Left lung (tissue), 14 donors: ENCODE measurements at places on chromosomes 2 and 18. TPM values are rescaled to one million over a fixed set of nuclear protein-coding genes. Genes with fewer than 3 reads are reported as not detected.

DNA sequence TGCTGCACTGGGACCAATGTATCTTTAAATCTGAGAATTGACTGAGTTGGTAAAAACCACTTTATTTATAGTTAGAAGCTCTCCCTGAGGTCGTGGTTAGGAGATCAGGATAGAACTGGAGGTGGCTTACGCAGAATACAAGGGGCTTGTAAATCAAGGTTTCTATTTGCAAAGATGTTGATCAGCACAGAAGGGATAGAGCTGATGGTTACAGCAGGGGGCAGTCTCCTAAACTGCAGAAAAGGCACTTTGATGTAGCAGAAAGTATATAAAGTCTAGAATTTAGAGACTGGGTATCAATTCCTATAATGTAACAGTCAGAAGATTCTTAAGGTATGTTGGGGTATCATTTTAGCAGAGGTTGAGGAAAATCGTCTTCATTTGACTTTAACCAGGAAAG lies 25.2 kb upstream of the ACVR1 start:
- no peak overlapping the region for H3K4me3 ChIP-seq
- no peaks in the 10 kb centered on the region for H3K27me3 ChIP-seq
- no peak for DNase-seq
- peaks cover 14% of the 10 kb centered on the region for H3K4me1 ChIP-seq

The AKAIN1 gene
- not detected for total RNA-seq

The ZBTB7C gene
- total RNA-seq = 7.5 TPM

GRCh38 chr18:14925281-14925709 lies 177.3 kb downstream of the ANKRD30B start:
- H3K36me3 ChIP-seq = no peaks in the 10 kb centered on the region
- no peak for DNase-seq
- H3K27me3 ChIP-seq = no peaks in the 10 kb centered on the region
- no peak overlapping the region for H3K4me3 ChIP-seq
- no peaks in the 10 kb centered on the region for H3K4me1 ChIP-seq
- no peak overlapping the region for H3K27ac ChIP-seq

- H3K36me3 ChIP-seq = no peaks in the 10 kb centered on the region
- peaks cover 7% of the 10 kb centered on the region for H3K27me3 ChIP-seq
- no peaks in the 10 kb centered on the region for H3K4me1 ChIP-seq
- no peak for DNase-seq
- no peak overlapping the region for H3K27ac ChIP-seq
- no peak overlapping the region for H3K4me3 ChIP-seq
Measured at GRCh38 chr2:155727187-155727895, 605.2 kb downstream of the NR4A2 start.

DNA sequence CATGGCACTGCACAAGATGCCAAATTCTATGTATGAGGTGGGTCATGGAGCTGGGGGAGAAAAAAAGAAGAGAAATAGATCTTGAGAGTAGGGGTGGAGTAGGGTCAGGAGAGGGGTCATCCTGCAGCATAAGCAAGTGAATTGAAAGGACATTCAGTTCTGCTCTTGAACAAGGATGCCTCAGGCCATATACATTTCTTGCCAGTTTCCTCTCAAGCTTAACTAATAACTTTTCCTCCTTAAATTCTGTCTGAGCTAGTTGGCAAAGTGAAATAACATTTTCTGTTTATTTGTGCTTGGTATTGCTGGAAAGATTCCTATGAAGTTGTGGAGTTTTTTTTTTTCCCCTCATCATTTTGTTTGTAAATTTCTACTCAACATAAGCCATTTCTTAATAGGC lies 99.0 kb upstream of the LTBP1 start:
- DNase-seq = no peak
- no peak overlapping the region for H3K27ac ChIP-seq
- H3K4me1 ChIP-seq = no peaks in the 10 kb centered on the region
- no peak overlapping the region for H3K4me3 ChIP-seq

- no peaks in the 10 kb centered on the region for H3K27me3 ChIP-seq
- H3K27ac ChIP-seq = no peak overlapping the region
- H3K4me3 ChIP-seq = no peak overlapping the region
Measured at GRCh38 chr2:55173438-55174054, 58.5 kb downstream of the CLHC1 start.

The SAG gene
- not detected for total RNA-seq

The VWA3B gene
- total RNA-seq = 3.5 TPM

GRCh38 chr18:10726198-10727068 lies 200.6 kb downstream of the NAPG start:
- peak overlapping the region; percentile 26 for H3K4me3 ChIP-seq
- no peak for DNase-seq
- no peaks in the 10 kb centered on the region for H3K36me3 ChIP-seq

- no peak for DNase-seq
- no peak overlapping the region for H3K27ac ChIP-seq
- H3K4me3 ChIP-seq = no peak overlapping the region
- no peaks in the 10 kb centered on the region for H3K4me1 ChIP-seq
Measured at GRCh38 chr2:141021109-141021508, 1109.7 kb downstream of the LRP1B start.

DNA sequence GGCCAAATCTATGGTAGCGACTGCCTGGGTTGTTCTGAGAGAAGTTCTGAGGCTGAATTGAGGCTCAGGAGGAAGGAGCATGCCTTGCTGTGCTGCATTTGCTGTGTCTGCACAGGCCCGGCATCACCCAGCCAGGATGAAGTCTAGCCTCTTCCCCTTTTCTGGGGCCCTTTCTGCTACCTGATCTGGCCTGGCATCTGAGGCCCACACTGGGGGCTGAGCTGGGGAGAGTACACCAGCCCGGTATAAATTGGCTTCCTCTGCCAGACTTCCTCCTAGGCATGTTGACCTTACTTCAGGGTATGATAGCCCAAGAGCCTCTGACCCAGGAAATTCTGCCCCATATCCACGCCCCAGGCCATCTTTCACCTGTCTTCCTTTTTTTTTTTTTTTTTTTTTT lies 30.0 kb downstream of the MRPL35 start:
- no peaks in the 10 kb centered on the region for H3K36me3 ChIP-seq
- no peaks in the 10 kb centered on the region for H3K27me3 ChIP-seq
- peaks cover 3% of the 10 kb centered on the region for H3K4me1 ChIP-seq
- no peak overlapping the region for H3K27ac ChIP-seq
- H3K4me3 ChIP-seq = no peak overlapping the region

DNA sequence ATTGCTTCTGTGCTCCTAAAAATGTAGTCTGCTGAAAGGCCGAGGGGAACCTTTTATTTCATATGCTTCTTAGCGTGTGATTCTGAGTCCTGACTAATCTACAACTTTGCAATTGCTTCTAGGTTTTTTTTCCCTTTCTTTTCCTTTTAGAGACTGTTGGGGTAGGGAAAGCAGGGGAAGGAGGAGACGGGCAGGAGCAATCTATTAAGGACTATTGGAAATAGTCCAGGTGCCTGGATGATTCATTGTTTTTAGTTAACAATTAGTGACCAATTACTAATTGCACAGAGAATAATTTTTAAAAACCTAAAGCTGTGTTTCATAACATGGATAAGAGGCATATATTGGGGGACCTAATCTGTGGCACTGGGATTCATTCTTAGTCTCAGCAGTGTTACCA lies 49.4 kb upstream of the STON1 start:
- H3K36me3 ChIP-seq = no peaks in the 10 kb centered on the region
- peak overlapping the region; percentile 47 for H3K27ac ChIP-seq
- no peaks in the 10 kb centered on the region for H3K27me3 ChIP-seq
- no peak overlapping the region for H3K4me3 ChIP-seq

The GPD2 gene
- total RNA-seq = 31.2 TPM

- DNase-seq = no peak
- no peaks in the 10 kb centered on the region for H3K4me1 ChIP-seq
- H3K36me3 ChIP-seq = no peaks in the 10 kb centered on the region
- no peaks in the 10 kb centered on the region for H3K27me3 ChIP-seq
- no peak overlapping the region for H3K27ac ChIP-seq
Measured at GRCh38 chr2:3154700-3155099, 222.9 kb downstream of the EIPR1 start.

GRCh38 chr2:170679607-170680079 lies 35.5 kb upstream of the SP5 start:
- H3K27ac ChIP-seq = no peak overlapping the region
- no peak overlapping the region for H3K4me3 ChIP-seq

DNA sequence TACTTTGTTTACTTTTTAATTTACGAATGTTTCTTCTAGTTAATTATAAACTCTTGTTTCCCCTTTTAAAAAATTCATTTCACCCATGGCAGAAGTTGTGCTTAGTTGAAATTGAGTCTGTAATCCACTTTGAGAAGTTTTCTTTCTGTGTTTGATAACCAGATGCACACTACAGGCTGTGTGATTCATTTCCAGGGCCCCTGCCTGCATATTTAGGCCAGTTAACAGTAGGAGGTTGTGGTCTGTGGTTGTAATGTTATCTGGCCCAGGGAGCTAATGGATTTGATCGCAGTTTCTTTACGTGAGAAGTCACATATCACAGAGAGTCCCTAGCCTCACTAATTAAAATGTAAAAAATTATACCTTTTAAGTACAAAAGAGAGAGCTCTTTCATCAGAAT lies 3.3 kb downstream of the CDH7 start:
- DNase-seq = no peak
- H3K4me3 ChIP-seq = no peak overlapping the region
- H3K36me3 ChIP-seq = no peaks in the 10 kb centered on the region

- peak; percentile 74 for DNase-seq
- no peaks in the 10 kb centered on the region for H3K36me3 ChIP-seq
- H3K27me3 ChIP-seq = no peaks in the 10 kb centered on the region
- H3K4me1 ChIP-seq = no peaks in the 10 kb centered on the region
- no peak overlapping the region for H3K27ac ChIP-seq
Measured at GRCh38 chr2:240905176-240905781, 857 bp upstream of the CROCC2 start.

The MARCO gene
- 122 TPM for total RNA-seq
